ENCODE measurements at places on chromosomes 1 and 21. TPM values are rescaled to one million over a fixed set of nuclear protein-coding genes. Genes with fewer than 3 reads are reported as not detected.

SLC44A5 gene
- 2.0 TPM for total RNA-seq

CD1B gene
- not detected for total RNA-seq

NASP gene
- total RNA-seq = 61.7 TPM

CYP2J2 gene
- total RNA-seq = 0.33 TPM

TNNI3K gene
- 0.73 TPM for total RNA-seq

OLFML2B gene
- 13.5 TPM for total RNA-seq

CNKSR1 gene
- 31.5 TPM for total RNA-seq

FTCD gene
- total RNA-seq = 0.94 TPM

GPR157 gene
- total RNA-seq = 6.7 TPM

KIF21B gene
- total RNA-seq = 1.1 TPM

GRCh38 chr1:156926175-156926574 is 5.7 kb downstream of the LRRC71 start:
- no peak overlapping the region for H3K4me3 ChIP-seq
- peak; percentile 94 for DNase-seq
- H3K36me3 ChIP-seq = no peaks in the 10 kb centered on the region
- peaks cover 27% of the 10 kb centered on the region for H3K4me1 ChIP-seq

GRCh38 chr1:201473296-201473695 is 4.3 kb upstream of the PHLDA3 start:
- H3K27me3 ChIP-seq = no peaks in the 10 kb centered on the region
- no peak for DNase-seq
- peaks cover 15% of the 10 kb centered on the region for H3K4me1 ChIP-seq
- no peak overlapping the region for H3K4me3 ChIP-seq
- no peak overlapping the region for H3K27ac ChIP-seq
- H3K36me3 ChIP-seq = no peaks in the 10 kb centered on the region

DNA sequence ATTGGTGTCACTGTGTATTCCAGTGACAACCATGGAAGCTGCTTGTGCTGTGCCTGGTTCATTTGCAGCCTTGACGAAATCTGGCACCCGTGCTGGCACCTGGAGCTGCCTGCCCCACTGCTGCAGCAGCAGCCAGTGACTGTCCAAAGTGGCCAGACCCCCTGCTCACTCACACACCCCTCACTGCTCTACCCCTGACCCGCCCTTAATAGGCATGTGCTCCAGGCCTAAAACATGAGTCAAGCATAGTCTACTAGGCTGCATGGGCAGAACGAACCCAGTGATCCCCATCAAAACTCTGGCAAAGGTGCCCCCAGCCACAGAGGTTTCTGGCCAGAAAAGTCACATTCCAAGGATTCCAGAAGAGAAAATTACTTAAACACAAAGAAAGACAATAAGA is 7.7 kb downstream of the PRAMEF1 start:
- peaks cover 5% of the 10 kb centered on the region for H3K4me1 ChIP-seq
- H3K36me3 ChIP-seq = no peaks in the 10 kb centered on the region

GRCh38 chr1:180777072-180777689 is 135.5 kb upstream of the KIAA1614 start:
- H3K36me3 ChIP-seq = no peaks in the 10 kb centered on the region
- DNase-seq = no peak
- no peaks in the 10 kb centered on the region for H3K27me3 ChIP-seq
- no peaks in the 10 kb centered on the region for H3K4me1 ChIP-seq
- H3K27ac ChIP-seq = no peak overlapping the region
- no peak overlapping the region for H3K4me3 ChIP-seq

GRCh38 chr1:204469304-204469703 is 25.3 kb downstream of the PIK3C2B start:
- H3K27me3 ChIP-seq = no peaks in the 10 kb centered on the region
- H3K36me3 ChIP-seq = no peaks in the 10 kb centered on the region
- peaks cover 38% of the 10 kb centered on the region for H3K4me1 ChIP-seq
- no peak overlapping the region for H3K4me3 ChIP-seq
- H3K27ac ChIP-seq = no peak overlapping the region

DNA sequence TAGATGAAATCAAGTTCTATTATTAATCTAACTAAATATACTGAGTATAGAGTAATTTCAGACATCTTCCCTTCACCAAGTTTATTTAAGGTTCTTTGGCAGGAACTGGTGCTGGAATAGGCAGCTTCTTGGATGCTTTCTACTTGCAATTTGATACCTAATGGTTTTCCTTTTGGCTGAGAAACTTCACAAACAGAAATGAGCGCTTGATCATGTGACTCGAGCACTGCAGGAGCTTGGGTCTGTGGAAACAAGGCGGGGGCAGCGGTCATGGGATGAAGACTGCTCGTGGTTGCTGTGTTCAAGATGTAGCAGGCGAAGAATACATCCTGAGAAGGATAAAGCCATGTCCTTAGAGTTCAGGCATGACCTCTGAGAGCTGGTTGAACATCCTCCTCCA is 136.8 kb downstream of the PTPRC start:
- H3K27me3 ChIP-seq = no peaks in the 10 kb centered on the region
- no peaks in the 10 kb centered on the region for H3K36me3 ChIP-seq
- no peak overlapping the region for H3K27ac ChIP-seq
- DNase-seq = no peak
- H3K4me3 ChIP-seq = no peak overlapping the region

DNA sequence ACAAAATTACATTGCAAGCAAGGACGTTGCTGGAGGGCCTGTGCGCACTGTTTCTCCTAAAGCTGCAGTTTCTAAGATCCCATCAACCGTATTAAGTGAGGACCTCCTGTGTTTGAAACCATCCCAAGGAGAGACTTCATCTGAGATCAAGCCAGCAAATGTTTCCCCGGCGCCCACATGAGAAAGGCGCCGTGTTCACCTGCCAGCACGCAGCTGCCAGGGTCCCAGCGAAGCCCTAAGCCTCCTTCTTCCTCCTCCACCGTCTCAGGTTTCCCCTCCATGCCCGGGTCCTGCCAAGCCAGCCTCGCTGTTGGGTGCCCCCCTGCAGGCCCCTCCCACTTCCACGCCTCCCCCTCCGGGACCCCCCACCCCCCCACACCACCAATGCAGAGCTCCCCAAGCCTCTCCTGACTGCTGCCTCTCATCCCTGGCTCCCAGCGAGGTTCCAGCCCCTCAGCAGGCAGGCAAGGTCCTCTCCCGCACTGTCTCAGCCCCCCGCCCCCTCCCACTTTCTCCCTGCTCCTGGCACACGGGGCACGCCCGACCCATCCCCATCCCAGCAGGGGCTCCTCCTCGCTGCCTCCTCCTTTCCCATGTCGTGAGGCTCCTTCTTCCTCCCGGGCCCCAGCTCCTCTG is 8.6 kb upstream of the TFF1 start:
- H3K4me1 ChIP-seq = peaks cover 24% of the 10 kb centered on the region
- DNase-seq = no peak
- no peaks in the 10 kb centered on the region for H3K27me3 ChIP-seq
- no peak overlapping the region for H3K27ac ChIP-seq
- H3K36me3 ChIP-seq = no peaks in the 10 kb centered on the region

DNA sequence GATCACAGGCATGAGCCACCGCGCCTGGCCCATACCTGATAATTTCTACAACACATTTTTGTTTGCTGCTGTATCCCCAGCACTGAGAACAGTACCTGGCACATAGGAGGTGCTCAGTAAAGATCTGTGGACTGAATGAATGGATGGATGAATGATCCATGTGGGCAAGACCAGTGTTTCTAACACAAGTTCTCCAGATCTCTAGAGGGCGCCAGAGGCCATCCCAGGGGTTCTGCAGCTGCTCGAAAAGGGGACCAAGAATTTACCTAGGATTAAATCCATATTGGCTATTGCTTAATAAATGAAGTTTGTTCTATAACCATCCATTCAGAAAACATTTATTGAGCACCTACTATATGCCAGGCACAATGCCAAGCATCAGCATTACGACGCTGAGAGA is 167.7 kb downstream of the ACTL8 start:
- H3K4me1 ChIP-seq = no peaks in the 10 kb centered on the region
- H3K36me3 ChIP-seq = no peaks in the 10 kb centered on the region
- H3K27me3 ChIP-seq = no peaks in the 10 kb centered on the region
- H3K4me3 ChIP-seq = no peak overlapping the region
- no peak overlapping the region for H3K27ac ChIP-seq

- H3K4me1 ChIP-seq = no peaks in the 10 kb centered on the region
- H3K27me3 ChIP-seq = no peaks in the 10 kb centered on the region
- H3K36me3 ChIP-seq = no peaks in the 10 kb centered on the region
- DNase-seq = peak; percentile 39
- H3K27ac ChIP-seq = no peak overlapping the region
Measured at GRCh38 chr1:51189421-51190073, 46.5 kb upstream of the RNF11 start.

DNA sequence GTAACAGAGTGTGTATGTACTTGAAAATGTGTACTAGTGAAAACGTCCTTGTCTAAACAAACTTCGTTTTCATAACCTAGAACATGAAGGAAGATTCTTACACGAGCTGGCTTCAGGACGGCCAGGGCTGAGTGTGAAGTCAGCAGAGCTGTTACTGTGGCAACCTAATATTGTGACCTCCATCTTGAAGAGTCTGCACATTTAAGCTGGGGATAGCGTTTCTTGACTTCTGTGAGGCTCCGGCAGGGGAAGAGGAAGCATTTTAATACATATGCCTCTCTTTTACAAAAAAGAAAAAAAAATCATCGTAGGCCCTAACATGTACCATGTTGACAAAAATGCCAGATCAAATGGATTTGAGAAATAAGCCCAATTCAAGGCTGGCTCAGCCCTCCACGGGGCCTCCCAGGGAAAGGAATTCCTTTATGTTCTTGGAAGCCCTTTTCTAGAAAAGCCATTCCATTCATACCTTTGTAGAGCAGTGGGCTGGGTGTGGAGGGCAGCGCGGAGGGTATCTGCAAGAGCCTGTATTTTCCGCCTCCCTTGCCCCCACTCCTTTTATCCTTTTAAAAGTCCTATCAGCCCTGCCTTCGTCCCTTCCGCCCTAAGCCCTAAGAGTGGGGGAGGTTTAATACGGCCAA is 51.1 kb downstream of the SIM2 start:
- H3K27ac ChIP-seq = no peak overlapping the region
- no peaks in the 10 kb centered on the region for H3K27me3 ChIP-seq
- H3K36me3 ChIP-seq = no peaks in the 10 kb centered on the region
- no peak overlapping the region for H3K4me3 ChIP-seq
- no peak for DNase-seq

Measured in thyroid gland (tissue), 4 donors.